ENCODE measurements at places on chromosomes 2 and 18.

GRCh38 chr2:159609811-159610549, 6.4 kb downstream of the BAZ2B start:
- DNase-seq: no peak

GRCh38 chr2:143334837-143335236, 205.6 kb downstream of the ARHGAP15 start:
- DNase-seq: no peak

GRCh38 chr2:28465148-28465885, 30.5 kb upstream of the PLB1 start:
- no peak for DNase-seq

DNA sequence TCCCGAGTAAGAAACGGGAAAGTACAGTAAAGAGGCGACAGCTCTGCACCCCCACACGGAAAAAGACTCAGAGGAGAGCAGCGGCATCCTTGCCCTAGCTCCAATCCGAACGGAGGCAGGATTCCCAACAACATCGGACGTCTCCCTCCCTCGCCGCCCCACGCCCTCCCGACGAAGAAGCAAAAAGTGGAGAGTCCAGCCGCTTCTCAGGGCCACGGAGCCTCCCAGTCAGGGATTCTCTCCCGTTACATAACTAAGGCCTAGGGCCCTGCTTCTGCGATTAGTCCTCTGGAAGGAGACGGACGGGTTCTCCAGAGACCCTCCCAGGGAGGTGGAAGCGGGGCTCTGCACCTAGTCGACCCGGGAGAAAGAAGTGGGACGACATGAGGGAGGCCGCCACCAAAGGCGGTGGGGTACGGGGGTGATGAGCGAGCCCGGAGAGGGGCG, 587 bp downstream of the SUMO1 start:
- no peak for DNase-seq

DNA sequence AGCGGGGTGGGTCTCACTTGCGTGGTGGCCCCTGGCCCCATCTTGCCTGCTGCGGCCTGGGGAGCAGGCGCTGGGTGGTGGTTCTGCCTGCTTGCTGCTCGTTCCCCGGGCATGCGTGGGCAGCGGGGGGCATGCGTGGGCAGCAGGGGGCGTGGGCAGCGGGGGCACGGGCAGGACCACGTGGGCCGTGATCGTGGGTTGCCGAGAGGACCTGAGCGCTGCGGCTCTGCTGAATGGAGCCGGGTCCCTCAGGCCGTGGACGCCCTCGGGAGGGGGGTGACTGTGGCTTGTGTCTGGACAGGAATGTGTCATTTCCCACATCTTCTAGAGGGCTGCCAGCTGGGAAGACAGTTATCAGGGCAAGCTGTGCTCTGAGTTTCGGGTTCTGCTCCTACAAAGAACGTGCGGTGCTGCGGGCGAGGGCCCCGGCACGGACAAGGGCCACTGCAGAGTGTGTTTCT, 8.3 kb upstream of the GAL3ST2 start:
- no peak for DNase-seq

DNA sequence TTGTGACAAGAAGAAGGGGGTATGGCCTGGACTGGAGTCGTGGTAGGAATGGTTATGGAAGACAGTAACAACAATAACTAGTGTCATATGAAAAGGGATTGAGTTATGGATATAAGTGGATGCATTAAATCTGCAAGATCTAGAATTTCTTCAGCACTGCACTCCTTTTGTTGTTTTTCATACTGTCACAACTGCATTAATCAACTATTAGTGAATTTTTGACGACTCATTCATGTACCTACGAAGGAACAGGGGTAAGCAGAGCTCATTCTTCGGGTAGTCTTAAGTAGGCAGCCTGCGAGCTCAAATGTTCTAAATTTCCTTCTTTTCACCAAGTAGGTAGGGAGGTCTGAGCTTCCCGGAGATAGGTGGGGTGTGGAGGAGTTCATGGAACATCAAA, 109.7 kb upstream of the UPP2 start:
- no peak for DNase-seq

- no peak for DNase-seq
Measured at GRCh38 chr2:8569332-8569930, 112.4 kb upstream of the ID2 start.

DNA sequence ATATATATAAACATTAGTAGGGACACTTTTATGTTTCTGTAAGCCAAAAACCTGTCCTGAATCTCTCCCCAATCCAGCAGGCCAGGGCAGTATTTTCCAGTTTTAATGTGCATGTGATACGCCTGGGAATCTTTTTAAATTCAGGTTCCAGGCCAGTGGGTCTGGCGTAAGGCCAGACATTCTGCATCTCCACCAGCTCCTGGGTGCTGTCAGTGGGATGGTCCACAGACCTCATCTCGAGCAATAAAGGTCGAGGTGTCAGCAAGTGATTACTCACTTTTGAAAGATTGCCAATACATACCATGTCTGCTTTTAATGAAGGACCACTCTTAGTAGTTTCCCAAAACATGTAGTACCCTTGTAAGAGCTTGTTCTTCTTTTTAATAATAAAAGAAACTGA, 189.9 kb upstream of the SH3BP4 start:
- no peak for DNase-seq

DNA sequence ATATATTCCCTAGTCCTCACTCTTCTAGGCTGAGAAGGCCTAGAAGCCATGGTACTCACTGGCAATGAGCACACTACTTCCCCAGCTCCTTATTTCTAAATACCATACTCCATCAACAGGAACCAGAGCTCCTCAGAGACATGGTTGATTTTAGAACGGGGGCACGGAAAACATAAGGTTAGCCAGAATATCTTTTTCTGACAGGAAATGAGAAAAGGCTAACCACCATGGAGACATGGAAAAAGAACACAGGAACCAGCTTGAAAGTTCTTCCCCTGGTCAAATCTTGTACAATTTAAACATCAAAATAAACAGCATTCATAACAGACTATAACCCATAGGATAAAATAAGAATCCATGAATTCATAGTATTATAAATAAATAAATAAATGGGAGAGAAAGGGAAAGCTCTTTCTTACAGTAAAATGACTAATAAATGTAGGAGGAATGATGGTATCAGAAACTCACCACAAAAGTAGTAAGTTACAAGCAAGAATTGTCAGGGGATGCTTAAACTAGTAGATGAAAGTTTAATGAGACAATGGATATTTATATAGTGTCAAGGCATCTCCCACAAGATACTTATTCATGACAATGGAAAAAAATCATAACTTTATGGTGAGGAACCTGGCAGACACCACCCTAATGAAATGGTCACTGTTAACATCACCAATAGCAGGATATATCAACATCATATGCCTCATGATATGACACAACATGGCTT, 20.6 kb upstream of the GCC2 start:
- DNase-seq: no peak

DNA sequence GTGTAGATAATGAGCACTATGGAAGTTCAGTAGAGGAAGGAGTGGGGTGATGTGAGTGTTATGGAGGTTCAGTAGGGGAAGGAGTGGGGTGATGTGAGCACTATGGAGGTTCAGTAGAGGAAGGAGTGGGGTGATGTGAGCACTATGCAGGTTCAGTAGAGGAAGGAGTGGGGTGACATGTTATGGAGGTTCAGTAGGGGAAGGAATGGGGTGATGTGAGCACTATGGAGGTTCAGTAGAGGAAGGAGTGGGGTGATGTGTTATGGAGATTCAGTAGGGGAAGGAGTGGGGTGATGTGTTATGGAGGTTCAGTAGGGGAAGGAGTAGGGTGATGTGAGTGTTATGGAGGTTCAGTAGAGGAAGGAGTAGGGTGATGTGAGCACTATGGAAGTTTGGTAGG, 116.3 kb upstream of the SMAD7 start:
- no peak for DNase-seq

DNA sequence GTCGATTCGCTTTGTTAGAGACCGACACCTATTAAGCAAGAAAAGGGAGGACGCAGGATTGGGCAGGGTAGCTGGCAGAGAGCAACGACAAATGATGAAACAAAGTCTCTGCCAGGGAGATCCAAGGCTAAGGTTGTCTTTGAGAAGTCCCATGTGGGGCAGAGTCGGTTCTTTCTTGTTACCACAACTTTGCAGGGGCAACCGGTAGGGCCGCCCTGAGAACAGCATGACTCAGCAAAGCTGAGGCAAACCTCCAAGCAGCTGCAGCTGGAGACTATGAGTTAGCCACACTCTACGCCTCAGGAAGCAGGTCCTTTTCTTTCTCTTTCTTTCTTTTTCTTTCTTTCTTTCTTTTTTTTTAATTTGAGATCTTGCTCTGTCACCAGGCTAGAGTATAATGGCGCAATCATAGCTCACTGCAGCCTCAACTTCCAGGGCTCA, 452.3 kb upstream of the ID2 start:
- DNase-seq: peak; percentile 52

DNA sequence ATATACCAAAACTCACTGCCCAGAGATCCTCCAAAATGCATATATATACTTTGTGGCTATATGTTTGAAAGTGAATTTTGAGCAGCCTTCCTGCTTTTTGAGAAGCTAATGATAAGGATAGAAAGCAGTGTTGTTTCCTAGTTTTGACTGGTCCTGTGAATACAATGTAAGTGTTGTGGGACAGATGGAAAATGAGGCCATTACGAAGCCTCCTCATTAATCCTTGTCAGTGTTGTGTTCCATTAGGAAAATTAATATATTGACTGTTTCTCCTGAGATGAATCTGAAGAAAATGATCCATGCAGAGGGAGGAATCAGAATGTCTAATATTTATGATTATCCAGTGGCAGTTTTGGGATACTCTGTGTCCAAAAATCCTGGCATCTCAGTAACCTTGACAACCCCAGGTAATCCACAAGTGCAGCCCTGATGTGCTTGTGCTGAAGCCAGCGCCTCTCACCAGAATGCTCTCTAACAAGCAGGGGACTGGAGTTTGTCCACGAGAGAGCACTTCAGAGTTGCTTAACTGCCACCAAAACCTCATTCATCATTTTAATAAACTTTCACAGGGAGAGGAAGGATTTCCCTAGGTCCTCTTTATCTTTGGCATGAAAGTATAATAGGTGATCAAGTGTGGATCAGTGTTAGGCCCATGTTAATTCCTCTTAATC, 418.6 kb downstream of the CMPK2 start:
- DNase-seq: no peak

- no peak for DNase-seq
Measured at GRCh38 chr2:153891051-153891450, 19.3 kb downstream of the GALNT13 start.

DNA sequence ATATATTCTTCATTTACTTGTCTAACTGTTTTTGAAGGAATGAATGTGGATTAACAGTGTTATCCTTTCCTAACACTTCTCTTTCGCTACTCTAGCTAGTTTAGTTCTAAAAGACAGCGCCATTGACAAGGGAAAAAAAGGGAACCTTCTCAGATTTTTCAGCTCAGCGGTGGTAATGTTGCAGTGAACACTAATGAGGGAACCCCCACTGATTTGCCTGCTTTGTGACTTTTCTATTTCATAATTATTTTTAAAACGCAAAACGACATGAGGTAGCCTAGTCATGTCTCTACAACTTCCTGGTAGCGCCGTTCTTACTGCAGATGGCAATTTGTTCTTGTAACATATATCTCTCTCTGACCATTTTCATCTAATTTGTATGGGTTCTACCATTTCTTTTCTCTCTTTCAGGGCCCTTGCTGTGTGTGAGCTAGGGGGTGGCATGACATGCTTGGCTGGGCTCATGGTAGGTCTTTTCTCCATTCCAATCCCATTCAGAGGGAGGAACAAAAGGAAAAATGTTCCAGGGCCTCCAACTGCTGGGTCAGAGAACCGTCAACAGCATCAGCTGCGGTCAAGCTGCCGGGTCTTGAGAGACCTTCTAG, 235.5 kb upstream of the SIX3 start:
- DNase-seq: no peak

- no peak for DNase-seq
Measured at GRCh38 chr2:216905649-216906329, 45.9 kb upstream of the TNP1 start.

DNA sequence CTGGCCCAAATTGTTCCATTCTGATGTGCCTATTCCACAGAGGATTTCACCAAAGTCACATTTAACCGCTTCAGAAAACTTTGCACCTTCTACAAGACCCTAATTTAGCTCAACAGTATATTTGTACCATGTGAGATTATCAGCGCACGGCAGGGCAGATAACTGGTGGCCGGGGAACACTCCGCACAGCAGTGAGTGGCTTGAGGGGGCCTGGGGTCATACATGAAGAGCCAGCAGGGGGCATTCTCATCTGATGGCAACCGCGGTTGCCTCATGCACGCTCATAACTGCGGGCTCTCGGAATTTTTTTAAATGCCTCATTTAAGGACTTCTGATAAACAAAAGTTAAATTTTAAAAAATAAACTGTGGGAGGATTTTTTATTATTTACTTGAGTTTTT, 84.1 kb downstream of the BIN1 start:
- no peak for DNase-seq

- DNase-seq: no peak
Measured at GRCh38 chr2:101806123-101806522, 108.6 kb downstream of the MAP4K4 start.

DNA sequence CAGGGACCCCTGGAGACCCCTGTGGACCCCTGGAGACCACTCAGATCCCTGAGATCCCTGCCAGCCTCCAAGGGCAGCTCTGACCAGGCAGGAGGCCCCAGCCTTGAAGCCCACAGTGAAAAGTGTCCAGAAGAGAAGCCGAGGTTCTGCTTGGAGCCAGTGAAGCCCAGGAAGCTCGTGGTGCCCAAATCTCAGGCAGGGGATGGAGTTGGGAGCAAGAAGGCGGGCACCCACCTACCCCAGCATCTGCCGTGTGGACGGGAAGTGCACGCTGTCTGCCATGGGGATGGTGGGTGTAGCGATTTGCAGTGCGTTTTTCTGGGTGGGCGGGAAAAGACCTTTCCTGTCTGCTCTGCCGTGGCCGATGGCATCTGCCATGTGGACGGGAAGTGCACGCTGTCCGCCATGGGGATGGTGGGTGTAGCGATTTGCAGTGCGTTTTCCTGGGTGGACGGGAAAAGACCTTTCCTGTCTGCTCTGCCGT, 120.6 kb upstream of the CTDP1 start:
- DNase-seq: no peak

GRCh38 chr18:62852851-62853250, 137.5 kb downstream of the PHLPP1 start:
- DNase-seq: no peak

- DNase-seq: no peak
Measured at GRCh38 chr2:176126929-176127773, 2.4 kb upstream of the HOXD8 start.

GRCh38 chr2:232030229-232030628, 68.7 kb downstream of the DIS3L2 start:
- DNase-seq: no peak

GRCh38 chr2:35783723-35784122, 571.9 kb upstream of the CRIM1 start:
- no peak for DNase-seq

- DNase-seq: no peak
Measured at GRCh38 chr2:48725696-48726494, 29.6 kb downstream of the LHCGR start.

- DNase-seq: no peak
Measured at GRCh38 chr2:226477221-226478108, 322.2 kb downstream of the IRS1 start.
